ENCODE measurements at places on chromosomes 12 and 14. TPM values are rescaled to one million over a fixed set of nuclear protein-coding genes. Genes with fewer than 3 reads are reported as not detected.

- DNase-seq: no peak
Measured at GRCh38 chr12:123267991-123268843, 3.4 kb downstream of the CDK2AP1 start.

DNA sequence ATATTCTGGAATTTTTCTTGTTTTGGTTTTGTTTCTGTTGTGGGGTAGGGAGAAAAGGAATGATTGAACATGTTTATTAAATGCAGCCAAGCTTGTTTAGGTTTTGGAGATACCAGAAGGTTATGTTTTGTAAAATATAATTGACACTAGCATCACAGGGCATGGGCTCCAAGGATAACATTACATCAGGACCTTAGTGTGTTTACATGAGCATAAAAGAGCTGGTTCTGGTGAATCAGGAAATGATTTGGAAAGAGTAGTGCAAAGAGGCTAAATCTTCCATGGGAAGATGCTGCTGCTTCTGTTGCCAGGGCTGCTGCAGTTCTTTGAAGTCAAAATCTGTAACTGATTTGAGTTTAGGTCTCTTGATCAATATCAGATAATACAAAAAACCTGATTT is 118.7 kb downstream of the ETNK1 start:
- no peak for DNase-seq

DNA sequence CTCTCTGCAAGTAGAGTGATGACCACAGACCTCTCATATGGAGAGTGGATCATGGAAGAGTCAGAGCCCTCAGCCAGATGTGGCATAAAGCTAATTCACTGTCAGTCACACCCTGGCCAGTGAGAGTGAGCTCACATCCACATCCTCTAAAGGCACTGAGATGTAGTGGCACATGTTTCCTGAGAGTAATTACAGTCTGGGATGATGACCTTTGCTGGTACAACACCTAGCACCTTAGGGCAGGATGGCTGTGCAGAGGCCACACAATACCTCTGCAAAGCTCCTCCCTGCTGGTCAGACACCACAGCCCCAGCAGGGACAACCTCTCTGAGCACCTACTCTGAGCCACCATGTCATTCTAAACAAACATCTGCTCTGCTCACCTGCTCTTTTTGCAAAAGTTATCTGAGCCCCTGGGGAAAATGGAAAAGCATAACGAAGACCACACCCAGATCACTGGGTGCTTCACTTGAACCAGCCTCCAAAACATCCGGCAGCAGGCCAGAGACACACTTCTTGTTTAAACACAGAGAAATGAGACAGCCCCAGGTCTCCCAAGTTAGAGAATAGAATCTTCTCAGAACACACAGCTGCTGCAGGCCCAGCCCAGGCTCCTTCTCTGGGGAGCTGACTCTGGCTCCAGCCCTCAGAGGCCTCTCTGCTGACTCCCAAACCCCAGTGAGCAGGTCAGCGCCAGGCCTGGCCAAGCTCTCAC is 30.3 kb downstream of the PITPNM2 start:
- no peak for DNase-seq

DNA sequence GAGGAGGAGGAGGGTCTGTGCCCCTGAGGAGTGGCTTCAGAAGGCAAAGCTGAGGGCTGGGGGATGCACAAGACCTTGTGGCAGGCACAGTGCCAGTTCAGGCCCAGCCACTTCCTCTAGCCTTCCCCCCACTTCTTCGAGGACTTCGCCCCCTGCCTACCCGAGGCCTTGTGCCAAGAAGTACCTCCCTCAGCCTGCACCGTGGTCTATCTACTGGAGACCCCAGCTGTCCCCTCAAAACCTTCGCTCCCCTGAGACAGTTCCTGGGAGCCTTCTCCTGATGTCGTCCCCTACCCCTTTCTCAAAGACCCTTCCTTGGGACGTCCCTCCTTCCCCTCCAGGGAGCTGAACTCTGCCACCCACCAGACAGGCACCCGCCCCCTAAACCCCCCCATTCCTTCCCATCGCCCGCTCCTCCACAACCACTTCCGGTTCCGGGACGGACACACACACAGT is 604 bp downstream of the ZNF384 start:
- no peak for DNase-seq

DNA sequence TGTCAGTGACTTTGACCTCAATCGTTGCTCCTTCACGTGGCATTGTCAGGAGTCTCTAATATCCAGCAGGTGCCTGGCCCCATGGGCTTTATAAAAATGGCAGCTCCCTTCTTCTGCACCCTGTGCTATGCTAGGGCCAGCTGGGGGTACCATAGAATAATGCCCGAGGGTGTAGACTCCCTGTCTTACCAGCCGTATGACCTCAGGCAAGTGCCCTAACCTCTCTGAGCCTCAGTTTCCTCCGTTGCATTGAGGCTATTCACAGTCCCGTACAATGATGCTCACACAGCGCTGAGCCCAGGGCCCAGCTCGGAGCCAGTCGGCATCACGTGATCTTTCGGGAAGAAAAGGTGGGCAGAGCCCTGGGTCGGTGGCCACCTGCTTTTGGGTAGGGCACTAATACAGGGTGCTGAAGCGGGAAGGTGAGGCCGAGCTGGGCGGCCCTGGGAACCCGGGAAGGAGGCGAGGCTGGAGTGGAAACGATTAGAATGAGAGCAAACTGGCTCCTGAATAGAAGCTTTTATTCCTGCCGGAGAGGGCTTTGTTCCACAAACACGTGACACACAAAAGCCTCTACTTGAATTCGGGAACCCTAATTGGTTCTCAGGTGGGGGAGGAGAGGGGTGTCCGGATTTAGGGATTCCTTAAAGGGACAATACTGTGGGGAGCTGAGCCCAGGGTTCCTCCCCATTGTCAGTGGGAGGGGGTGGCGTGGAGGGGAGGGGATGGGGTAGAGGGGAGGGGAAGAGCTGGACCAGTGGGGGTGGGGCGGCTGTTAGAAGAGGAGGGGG is 19.9 kb upstream of the MSI1 start:
- DNase-seq: no peak

Gene NOVA1
- 10.2 TPM for total RNA-seq

Gene C3AR1
- 21.2 TPM for total RNA-seq

Data from thoracic aorta (tissue), 2 donors.